ENCODE measurements at places on chromosomes 1 and 21. TPM values are rescaled to one million over a fixed set of nuclear protein-coding genes. Genes with fewer than 3 reads are reported as not detected.

GRHL3 gene
- not detected for total RNA-seq

DPT gene
- not detected for total RNA-seq

AKNAD1 gene
- 0.73 TPM for total RNA-seq

KRTAP7-1 gene
- total RNA-seq, result not detected

WNT4 gene
- under 0.01 TPM for total RNA-seq

ADAM30 gene
- total RNA-seq, result not detected

KCNAB2 gene
- total RNA-seq, result 2.9 TPM

Data from subcutaneous preadipocyte (primary cell).